Activated T-helper 1 cell treated with anti-CD3 and anti-CD28 coated beads, Interleukin-2, amount 50 U/mL, for 16 hours (primary cell): ENCODE measurements at places on chromosomes 7 and 10.

GRCh38 chr10:49023752-49024151 lies 84.1 kb upstream of the LRRC18 start:
- DNase-seq = no peak

GRCh38 chr10:77679217-77679616 lies 41.6 kb upstream of the KCNMA1 start:
- DNase-seq = no peak

DNA sequence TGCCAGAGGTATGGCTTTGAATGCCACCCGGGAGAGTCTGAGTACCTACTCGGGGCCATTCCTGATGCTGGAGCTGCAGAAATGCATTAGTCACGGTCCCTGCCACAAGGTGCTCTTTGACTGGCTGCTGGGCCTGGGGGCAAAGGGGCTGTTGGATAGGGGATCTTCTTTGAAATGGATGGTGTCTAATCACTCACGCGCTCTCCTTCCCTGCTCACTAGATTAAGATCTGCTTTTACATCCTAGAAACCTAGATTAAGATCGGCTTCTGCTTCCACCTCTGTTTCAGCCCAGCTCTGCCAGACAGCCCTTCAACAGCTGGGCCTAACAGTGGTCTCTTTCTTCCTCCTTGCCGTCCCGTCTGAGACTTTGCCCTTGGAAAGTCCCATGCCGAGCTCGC lies 57.2 kb downstream of the PAX2 start:
- no peak for DNase-seq

- DNase-seq = no peak
Measured at GRCh38 chr7:123054357-123055133, 59.0 kb upstream of the TAS2R16 start.

GRCh38 chr10:98194633-98195032 lies 60.2 kb downstream of the R3HCC1L start:
- DNase-seq = no peak

- no peak for DNase-seq
Measured at GRCh38 chr10:114042895-114043531, 653 bp upstream of the ADRB1 start.

DNA sequence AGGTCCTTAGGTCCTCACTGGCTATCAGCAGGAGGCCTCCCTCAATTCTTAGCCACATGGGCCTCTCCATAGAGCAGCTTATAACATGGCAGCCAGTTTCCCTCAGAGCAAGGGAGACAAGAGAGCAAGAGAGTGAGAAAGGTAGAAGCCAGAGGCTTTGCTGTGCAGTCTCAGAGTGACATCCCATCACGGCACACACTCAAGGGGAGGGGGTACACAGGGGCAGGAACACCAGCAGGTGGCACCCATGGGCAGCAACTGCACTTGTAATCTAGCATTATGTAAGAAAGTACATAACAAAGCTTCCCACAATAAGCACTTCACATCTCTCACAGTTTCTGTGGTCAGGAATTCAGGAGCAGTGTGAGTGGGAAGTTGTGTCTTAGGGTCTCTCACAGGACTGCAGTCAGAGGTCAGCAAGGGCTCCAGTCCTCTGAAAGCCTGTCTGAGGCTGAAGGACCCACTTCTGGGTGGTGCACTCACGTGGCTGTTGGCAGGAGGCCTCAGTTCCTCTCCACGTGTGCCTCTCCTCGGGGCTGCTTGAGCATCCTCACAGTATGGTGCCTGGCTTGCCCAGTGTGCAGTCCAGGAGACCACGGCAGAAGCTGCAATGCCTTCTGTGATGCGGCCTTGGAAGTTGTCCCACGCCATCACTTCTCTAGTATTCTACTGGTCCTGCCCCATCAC lies 159.4 kb downstream of the OAT start:
- no peak for DNase-seq

DNA sequence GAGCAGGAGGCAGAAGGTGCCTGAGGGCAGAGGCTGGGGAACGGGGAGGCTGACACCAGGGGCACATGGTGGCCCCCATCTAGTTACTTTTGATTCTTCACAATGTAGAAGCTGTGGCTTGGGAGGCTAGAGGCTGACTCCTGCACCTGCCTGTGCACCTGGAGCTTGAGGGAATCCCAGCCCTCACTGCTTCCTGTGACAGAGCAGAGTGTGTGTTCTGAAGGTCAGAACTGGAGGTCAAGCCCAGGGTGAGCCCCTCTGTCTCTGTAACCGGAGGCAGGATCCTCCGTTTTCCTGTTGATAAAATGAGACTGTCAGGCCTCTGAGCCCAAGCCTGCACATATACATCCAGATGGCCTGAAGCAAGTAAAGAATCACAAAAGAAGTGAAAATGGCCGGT lies 124.8 kb downstream of the ACTR3B start:
- no peak for DNase-seq

DNA sequence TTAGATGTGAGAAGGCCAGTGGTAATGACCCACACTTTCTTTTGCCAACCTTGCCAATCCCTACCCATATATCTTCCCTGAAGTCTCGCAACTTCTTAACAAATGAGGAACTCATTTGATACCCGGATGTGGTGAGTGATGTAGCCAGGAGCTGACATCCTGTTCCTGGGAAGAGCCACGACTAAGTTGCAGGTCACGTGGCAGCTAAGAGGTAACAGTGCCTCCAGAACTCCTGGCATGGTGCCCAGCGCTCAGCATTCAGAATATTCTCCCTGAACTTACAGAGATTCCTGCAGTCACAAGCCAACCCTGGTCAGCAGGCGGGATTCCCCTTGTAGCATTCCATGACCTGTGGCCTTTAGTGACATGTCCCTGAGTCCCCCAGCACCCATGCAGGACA lies 282.5 kb downstream of the GALNT17 start:
- no peak for DNase-seq

DNA sequence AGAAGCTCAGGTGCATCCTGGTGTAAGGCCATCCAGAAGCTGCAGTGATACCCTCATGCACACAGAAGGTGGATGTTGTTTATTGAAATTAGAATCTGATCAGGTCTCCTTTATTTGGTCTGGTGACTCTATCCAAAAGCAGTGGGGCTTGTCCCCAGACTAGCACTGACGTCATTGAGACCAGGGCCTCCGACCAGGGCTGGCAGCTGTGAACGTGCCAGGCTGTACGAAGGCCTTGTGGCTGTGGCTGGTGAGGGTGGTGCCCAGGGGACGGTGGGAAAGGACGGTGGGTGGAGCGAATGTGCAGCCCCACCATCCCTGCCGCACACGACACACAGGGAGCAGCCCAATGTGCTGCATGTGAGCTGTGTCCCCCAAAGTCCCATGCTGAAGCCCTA lies 160.0 kb downstream of the ADARB2 start:
- no peak for DNase-seq

GRCh38 chr7:95421000-95421846 lies 13.6 kb downstream of the PON2 start:
- no peak for DNase-seq

GRCh38 chr7:22665923-22666322 lies 61.1 kb upstream of the IL6 start:
- no peak for DNase-seq

- peak; percentile 28 for DNase-seq
Measured at GRCh38 chr10:31242902-31243301, 76.1 kb upstream of the ZEB1 start.
